ENCODE measurements at places on chromosomes 5 and 9. TPM values are rescaled to one million over a fixed set of nuclear protein-coding genes. Genes with fewer than 3 reads are reported as not detected.
A peak's percentile ranks its signal among the peaks of the same experiment; 100 is the strongest.

GRCh38 chr5:154242964-154243376, 52.4 kb downstream of the GALNT10 start:
- no peak for DNase-seq

UGT3A1 gene
- not detected for total RNA-seq

RAPGEF6 gene
- 9.9 TPM for total RNA-seq

GRCh38 chr9:69444791-69445190, 119.8 kb downstream of the ENTREP1 start:
- DNase-seq = no peak

- DNase-seq = peak; percentile 19
Measured at GRCh38 chr9:98992885-98993569, 49.3 kb downstream of the COL15A1 start.

COMMD10 gene
- 20.3 TPM for total RNA-seq

GRCh38 chr5:322281-322941, 897 bp downstream of the AHRR start:
- DNase-seq = peak; percentile 15

- no peak for DNase-seq
Measured at GRCh38 chr5:172245046-172245445, 38.5 kb downstream of the UBTD2 start.

GRCh38 chr9:77554586-77555105, 93.5 kb downstream of the GNA14 start:
- no peak for DNase-seq

- no peak for DNase-seq
Measured at GRCh38 chr5:143052967-143053682, 282.9 kb downstream of the ARHGAP26 start.

- peak; percentile 19 for DNase-seq
Measured at GRCh38 chr5:67476531-67476930, 279.9 kb upstream of the CD180 start.

PIP5K1B gene
- not detected for total RNA-seq

DNA sequence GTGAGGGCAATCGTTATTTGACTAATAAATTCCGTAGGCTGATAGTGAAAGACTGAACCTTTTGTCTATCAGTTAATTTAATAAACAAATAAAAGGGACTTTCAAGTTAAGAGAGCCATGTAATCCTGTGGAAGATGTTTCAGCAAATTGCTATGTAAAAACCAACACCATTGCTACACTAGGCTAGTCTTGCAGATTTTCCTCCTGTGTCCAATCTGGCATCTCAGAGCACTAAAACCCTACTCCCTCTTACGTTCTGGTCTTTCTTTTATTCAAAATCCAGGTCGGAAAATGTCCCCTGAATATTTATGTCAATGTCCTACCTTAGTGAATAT, 478.8 kb upstream of the TNC start:
- DNase-seq = no peak

DNA sequence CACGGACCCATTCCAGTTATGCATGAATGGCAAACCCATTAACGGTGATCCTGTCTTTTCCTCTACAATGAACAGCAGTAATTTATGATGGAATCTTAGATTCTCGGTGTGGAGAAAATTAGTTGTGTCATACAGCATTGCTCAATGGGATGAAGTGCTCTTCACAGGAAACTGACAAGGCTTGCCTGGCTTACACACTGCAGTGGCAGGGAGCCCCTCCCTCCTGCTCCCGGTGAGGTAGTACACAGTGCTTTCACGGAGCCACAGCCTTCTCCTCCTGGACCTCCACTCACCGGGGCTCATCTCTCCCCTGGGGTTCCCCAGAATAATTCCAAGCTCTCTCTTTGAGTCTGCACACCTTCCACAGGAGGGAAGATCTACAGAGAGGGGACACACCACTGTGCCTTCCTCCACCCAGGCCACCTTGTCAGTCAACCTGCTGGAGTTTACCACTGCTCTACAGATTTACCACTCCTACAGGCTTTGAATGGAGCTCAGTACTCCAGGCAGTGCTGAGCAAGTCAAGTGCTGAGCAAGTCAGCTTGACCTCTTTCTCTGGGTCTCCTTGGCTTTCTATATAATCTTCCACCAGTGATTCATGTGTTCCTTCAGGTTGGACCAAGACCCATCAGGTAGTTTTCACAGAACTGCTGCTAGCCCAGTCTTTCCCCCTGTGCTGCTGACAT, 59.1 kb upstream of the TBC1D2 start:
- peak; percentile 26 for DNase-seq

GRCh38 chr9:93587651-93588347, 11.4 kb downstream of the PHF2 start:
- no peak for DNase-seq

ZNF483 gene
- 0.87 TPM for total RNA-seq

SAXO1 gene
- not detected for total RNA-seq

DNA sequence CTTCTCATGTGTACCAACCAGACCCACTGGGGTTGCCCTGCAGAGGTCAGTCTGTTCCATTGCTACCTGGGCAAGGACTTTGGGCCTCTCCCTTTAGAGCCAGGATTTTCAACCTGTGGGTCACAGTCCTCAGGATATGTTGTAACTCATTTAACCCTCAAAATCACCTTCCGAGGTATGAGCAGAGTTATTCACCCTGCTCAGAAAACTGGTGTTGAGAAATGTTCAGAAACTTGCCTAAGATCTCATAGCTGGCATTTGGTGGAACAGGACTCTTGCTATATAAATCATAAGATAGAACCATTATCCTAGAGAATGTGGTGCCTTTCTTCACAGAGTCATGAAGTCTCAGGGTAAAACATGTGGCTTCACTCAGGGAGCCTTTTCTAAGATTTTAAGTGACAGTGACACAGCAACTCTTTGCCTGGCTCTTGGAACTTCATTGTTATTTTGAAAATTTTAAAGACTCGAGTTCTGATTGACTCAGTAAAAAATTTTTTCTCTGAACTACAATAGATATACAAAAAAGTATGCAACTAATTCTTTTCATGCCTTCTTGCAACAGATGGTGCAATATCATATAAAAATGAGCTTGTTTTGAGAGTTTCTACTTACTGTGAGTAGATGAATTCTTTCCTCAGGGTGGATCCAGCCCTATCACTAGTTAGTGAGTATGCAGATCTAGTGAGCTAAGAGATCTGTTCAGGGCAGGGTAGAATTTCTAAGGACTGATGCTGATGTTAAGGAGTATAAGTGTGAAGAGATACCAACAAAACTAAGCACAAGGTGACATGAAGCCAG, 29.5 kb downstream of the CAST start:
- peak; percentile 57 for DNase-seq

GRCh38 chr5:128881502-128882018, 83.7 kb upstream of the SLC27A6 start:
- no peak for DNase-seq

TRPM6 gene
- not detected for total RNA-seq

GRCh38 chr5:68086439-68086838, 129.1 kb upstream of the PIK3R1 start:
- DNase-seq = no peak

- DNase-seq = no peak
Measured at GRCh38 chr9:126536841-126537465, 76.8 kb upstream of the LMX1B start.

DNA sequence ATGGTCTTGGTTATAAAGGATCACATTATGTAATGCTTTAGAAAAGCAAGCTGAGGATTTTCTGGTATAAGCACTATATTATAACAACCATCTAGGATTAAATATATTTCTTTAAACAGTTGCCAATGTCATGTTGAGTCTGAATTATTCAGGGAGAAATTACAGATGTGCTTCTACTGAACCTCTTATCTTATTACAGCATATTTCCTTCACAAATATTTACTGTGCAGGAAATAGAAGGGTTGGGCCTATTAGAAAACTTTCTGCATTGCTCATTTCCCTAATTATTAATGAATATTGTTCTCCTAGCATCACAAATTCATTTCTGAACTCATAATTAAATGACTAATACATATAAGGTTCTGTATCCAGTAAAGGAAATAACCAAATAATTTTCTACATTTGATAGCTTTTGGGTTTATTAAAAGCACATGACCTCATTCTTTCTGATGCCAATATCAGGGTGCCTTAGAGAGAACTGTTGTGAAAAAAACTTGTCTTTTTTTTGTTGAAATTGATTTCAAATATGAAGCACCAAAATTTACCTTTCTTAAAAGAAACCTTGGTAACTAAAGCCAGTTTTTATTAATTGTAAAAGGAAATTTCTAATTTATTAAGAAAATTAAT, 476.8 kb upstream of the PTGER4 start:
- no peak for DNase-seq

- DNase-seq = no peak
Measured at GRCh38 chr5:90944116-90944515, 385.5 kb downstream of the ADGRV1 start.

FASTKD3 gene
- 8.0 TPM for total RNA-seq
